Stimulated activated CD8-positive, alpha-beta memory T cell treated with anti-CD3 and anti-CD28 coated beads, Interleukin-2, amount 100 ng/mL, for 48 hours (primary cell): ENCODE measurements at places on chromosomes 4 and X.

GRCh38 chr4:82667761-82668480 is 106.1 kb upstream of the TMEM150C start:
- no peak for DNase-seq

- DNase-seq, result no peak
Measured at GRCh38 chr4:744212-744841, 38.7 kb downstream of the PCGF3 start.

DNA sequence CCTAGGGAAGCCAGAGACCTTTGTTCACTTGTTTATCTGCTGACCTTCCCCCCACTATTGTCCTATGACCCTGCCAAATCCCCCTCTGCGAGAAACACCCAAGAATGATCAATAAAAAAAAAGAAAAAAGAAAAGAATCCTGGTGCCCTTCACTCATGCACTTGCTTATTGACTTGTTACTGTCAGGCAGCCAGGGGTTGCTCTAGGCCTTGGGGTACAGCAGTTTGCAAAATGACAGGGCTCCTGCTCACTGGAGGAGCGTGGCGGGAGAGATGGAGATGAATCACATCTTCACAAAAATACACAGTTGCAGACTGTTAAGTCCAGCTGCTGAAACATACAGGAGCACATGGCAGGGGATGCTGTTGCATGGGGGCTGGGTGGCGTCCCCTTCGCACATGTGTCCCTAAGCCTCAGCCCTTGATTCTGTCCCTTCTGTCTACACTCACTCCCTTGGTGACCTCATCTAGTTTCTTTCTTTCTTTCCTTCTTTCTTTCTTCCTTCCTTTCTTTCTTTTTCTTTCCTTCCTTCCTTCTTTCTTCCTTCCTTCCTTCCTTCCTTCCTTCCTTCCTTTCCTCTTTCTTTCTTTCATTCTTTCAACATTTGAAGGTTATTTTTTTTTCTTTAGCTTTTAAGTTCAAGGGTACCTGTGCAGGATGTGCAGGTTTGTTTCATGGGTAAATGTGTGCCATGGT is 16.9 kb upstream of the TMEM271 start:
- DNase-seq, result no peak

DNA sequence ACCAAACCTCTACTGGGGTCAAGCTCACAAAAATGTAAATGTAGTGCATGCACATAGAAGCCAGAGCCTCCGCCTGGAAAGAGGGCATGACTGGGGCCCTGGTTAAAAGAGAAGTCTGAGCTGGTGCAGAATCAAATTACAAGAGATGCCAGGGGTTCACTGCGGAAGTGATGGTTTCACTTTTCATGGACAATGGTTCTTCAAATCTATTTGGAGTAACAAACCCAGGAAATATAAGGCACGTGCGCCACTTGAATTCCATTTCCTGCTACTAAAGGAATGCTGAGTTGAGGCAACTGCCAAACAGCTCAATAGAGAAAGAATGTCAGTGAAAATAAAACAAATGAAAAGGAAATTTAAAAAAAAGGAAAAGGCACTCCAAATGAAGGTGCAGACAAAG is 79.8 kb downstream of the FUNDC1 start:
- DNase-seq, result no peak

GRCh38 chr4:26723216-26723615 is 137.4 kb upstream of the STIM2 start:
- DNase-seq, result no peak

GRCh38 chr4:98786866-98787265 is 128.5 kb upstream of the TSPAN5 start:
- DNase-seq, result no peak

DNA sequence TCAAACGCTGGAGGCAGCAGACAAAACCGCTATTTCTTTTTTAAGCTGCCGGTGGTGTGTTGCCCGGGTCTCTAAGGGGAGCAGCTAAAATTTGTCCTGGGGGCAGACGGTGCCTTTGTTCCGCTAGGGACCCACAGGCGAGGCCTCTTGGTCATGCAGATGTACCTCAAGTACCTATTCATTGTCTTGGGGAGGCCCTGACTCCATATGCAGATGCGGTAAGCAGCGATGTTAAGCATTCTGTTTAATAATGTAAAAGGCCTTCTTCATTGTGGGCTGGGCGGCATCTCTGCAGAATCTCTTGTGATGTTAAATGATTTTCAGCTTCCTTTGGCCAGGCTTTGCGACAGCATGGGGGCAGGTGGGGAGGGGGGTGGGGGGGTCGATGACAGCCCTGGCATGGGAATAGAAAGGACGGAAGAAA is 98.9 kb upstream of the PJA1 start:
- no peak for DNase-seq

GRCh38 chr4:157170321-157170720 is 50.2 kb upstream of the GRIA2 start:
- DNase-seq, result no peak

GRCh38 chr4:150821641-150822040 is 193.4 kb downstream of the LRBA start:
- DNase-seq, result no peak

- no peak for DNase-seq
Measured at GRCh38 chr4:36267486-36268268, 13.7 kb upstream of the DTHD1 start.

- DNase-seq, result no peak
Measured at GRCh38 chrX:113675278-113675677, 834.6 kb upstream of the AMOT start.

GRCh38 chr4:7182616-7183015 is 9.7 kb upstream of the SORCS2 start:
- no peak for DNase-seq

GRCh38 chr4:184853436-184853835 is 27.7 kb upstream of the ACSL1 start:
- DNase-seq, result no peak

DNA sequence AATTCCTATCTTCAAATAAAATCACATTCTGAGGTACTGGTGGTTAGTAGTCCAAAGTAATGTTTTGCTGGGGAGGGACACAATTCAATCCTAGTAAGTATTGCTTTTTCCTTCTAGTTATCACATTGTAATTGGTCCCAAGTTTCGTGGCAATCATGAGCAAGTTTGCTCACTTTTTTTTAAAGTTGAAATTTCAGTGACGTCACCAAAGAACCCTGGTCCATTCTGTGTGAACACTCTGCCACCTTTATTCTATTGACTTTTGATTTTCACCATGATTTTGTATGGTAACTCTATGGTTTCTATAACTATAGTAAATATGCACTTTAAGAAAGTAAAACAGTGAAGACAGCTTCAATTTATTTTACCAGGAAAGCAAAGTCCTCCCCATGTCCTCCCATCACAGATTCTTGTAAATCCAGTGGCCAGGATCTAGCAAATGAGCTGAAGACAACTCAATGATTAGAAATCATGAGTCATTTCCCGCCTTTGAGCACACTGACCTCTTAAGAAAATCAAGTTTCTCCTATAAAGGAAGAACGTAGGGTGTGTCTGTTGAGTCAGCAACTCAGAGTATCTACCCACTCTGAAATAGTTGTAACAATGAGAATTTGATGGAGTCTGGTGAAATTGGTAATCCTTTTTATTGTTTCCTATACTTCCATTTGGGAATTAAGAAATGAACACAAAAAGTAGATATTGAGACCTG is 1306.6 kb upstream of the PABPC4L start:
- no peak for DNase-seq

DNA sequence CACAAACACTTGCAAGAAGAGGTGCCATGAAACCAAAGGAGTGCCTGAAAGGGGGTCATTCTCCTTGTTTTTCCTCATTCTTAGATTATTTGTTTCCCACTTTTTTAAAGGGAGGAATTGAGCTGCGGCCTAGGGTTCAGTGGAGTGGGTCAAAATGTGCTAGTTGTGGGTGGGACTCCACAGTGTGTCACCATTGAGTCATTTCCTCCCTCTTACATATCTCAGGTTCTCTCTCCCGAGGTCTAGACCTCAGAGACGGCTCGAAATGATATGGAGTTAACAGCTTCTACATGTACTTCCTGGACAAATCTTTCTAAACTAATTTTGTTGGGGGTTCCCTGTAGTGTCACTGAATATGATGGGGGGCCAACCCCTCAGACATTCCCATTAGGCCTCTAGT is 328.4 kb upstream of the SPANXN1 start:
- no peak for DNase-seq

DNA sequence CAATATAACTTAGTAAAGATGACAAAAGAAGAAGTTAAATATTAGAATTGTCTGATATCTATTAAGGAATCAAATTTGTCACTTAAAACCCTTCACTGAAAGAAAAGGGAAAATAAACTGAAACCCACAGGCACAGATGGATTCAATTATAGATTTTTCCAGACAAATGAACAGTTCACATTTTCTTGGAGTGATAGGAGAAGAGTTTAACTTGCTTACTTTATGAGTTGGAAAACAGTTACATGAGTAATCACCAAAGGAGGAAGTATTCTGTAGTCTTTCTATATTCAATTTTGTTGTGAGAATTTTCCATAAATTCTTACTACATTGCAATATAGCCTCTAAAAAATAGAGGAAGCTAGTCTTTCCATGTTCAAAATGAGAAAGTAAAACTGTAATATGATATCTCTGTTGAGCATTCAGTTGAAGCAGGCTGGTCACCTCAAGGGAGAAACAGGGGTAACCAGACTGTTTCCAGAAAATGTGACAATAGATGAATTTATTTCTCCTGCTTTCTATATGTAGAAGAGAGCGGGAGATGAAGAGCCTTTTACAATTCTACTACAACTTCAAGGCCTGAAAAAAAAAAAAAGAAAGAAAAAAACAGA is 330.3 kb upstream of the EPHA5 start:
- no peak for DNase-seq

GRCh38 chr4:176489001-176489400 is 169.2 kb downstream of the SPCS3 start:
- no peak for DNase-seq

DNA sequence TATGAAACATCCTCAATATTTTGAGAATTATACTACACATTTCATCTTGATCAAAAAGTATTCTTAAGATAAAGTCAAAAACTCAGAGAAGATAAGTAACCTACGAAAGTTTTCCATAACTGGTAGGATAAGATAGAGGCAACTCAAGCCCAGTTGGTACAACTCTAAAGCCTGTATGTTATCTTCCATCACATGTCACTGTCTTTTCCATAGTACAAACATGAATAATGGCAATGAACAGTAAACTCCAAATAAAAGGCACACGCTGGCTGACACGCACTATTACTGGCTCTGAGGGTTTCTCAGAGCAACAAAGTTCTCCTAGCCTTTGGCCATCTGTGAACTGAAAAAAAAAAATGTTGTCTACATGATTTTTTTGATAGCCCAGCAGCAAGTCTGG is 27.2 kb downstream of the LIN54 start:
- no peak for DNase-seq

- no peak for DNase-seq
Measured at GRCh38 chr4:133084421-133084820, 64.7 kb upstream of the PCDH10 start.
